ENCODE measurements at places on chromosomes 5 and 9.

DNA sequence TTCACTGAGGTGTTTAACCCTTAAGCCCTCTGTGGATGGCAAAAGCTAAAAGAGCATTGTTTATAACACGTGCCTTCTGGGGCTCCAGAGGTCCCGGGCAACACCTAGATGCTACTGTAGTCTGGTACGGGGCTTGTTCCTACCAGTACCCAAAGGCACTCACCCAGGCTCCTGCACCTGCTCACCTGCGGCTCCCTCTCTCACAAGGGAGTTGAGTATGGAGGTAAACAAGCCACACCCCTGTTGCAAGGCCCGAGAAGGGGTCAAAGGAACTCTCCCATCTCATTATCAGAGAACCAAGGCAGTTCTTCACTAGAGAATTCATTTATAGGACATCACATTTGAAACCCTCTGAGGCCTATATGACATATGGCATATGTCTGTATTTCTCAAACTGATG, 53.4 kb upstream of the IL6ST start:
- DNase-seq = no peak

- no peak for DNase-seq
These were observed 5.6 kb downstream of the EXD3 start for GRCh38 chr9:137417161-137418021.

GRCh38 chr5:10536511-10536910, 27.4 kb upstream of the ANKRD33B start:
- DNase-seq = no peak

GRCh38 chr5:115657125-115657880, 31.5 kb upstream of the TMED7 start:
- no peak for DNase-seq

DNA sequence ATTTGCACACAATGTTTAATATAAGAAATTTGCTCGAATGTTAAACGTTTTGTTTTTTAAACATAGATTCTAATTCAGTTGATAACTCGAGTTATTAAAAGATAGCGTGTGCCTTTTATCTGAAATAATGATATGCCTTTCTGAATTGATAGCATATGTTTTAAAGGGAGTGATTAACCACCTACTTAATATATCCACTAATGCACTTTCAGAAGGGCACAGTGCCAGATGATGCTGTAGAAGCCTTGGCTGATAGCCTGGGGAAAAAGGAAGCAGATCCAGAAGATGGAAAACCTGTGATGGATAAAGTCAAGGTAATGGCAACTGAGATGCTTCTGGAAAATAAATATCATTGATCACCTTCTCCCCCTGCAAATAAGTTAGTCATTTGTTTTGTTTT, 53.9 kb downstream of the ERAP1 start:
- no peak for DNase-seq

GRCh38 chr5:45578270-45578669, 117.9 kb downstream of the HCN1 start:
- DNase-seq = no peak

GRCh38 chr5:80382488-80382887, 25.4 kb upstream of the ZFYVE16 start:
- DNase-seq = no peak

DNA sequence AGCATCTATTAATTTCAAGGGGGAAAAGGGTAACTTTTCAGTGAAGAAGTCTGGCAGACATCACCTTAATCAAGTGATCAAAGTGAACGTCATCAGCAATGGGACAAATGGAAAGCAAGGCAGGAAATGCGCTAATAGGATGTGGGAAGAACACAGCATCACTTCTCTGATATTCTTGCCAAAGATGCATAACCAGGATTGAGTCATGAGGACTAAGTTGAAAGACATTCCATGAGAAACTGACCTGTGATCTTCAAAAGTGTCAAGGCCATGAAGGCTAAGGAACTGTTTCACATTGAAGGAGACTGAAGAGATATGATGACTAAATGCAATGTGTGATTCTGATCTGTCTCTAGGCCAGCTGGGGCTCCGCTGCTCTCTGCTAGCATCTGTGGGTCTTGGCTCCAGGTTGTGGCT, 92.9 kb downstream of the NDFIP1 start:
- DNase-seq = no peak

DNA sequence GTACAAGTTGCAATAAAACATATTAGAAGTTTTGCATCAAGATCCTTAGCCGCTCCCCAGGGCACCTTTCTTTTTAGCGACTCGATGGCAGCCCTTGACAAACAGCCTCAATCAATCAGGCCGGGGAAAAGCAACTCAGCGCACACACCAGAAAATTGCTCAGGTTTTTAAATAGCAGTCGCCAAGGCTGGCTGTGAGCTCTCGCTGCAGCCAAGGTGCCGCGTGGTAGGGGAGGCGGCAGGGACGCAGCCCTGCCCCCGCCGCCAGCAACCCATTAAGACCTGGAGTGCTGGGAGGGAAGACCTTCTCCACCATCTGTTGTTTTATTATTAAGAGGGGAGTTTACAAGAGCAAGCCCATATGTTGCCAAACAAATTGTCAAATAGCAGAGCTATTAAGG, 22.6 kb downstream of the ASS1 start:
- no peak for DNase-seq
